ENCODE measurements at places on chromosomes 12 and 14.

- H3K36me3 ChIP-seq: no peaks in the 10 kb centered on the region
- H3K4me1 ChIP-seq: peaks cover 69% of the 10 kb centered on the region
- H3K4me3 ChIP-seq: no peak overlapping the region
- H3K27ac ChIP-seq: peak overlapping the region; percentile 79
- H3K27me3 ChIP-seq: no peaks in the 10 kb centered on the region
These were observed 73.5 kb downstream of the PPP2R5C start for GRCh38 chr14:101834800-101835547.

GRCh38 chr14:101373690-101374295 lies 187.5 kb upstream of the DIO3 start:
- no peak for DNase-seq
- no peak overlapping the region for H3K27ac ChIP-seq
- no peaks in the 10 kb centered on the region for H3K36me3 ChIP-seq
- no peak overlapping the region for H3K4me3 ChIP-seq
- H3K27me3 ChIP-seq: no peaks in the 10 kb centered on the region
- H3K4me1 ChIP-seq: peaks cover 43% of the 10 kb centered on the region

- H3K27ac ChIP-seq: no peak overlapping the region
- no peaks in the 10 kb centered on the region for H3K4me1 ChIP-seq
- H3K36me3 ChIP-seq: peaks cover 6% of the 10 kb centered on the region
- DNase-seq: no peak
- no peak overlapping the region for H3K4me3 ChIP-seq
These were observed 4.5 kb upstream of the ISM2 start for GRCh38 chr14:77503138-77503537.

DNA sequence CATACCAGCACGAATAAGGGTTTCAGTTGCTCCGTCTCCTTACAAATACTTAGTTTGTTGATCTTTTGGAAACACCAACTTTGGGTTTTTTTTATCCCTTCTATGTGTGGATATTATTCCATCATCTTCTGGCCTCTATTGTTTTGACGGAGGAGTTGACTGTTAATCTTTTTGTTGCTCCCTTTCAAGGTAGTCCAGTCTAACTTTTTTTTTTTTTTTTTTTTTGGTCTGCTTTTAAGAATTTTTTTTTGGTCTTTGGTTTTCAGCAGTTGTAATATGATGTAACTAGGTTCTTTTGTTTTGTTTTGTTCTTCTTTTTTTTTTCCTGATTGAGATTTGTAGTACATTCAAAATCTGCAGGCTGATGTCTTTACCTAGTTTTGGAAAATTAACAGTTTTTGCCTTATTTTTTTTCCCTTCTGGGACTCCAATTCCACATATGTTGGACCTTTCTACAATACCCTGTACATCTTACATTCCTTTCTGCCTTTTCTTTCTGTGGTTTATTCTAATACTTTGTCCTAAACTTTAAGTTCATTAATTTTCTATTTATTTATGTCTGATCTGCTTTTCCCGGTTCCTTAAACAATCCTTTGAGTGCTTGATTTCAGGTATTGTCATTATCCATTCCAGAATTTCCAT lies 54.9 kb downstream of the DNAH10 start:
- H3K4me1 ChIP-seq: no peaks in the 10 kb centered on the region
- H3K27ac ChIP-seq: no peak overlapping the region
- DNase-seq: no peak
- no peaks in the 10 kb centered on the region for H3K36me3 ChIP-seq

DNA sequence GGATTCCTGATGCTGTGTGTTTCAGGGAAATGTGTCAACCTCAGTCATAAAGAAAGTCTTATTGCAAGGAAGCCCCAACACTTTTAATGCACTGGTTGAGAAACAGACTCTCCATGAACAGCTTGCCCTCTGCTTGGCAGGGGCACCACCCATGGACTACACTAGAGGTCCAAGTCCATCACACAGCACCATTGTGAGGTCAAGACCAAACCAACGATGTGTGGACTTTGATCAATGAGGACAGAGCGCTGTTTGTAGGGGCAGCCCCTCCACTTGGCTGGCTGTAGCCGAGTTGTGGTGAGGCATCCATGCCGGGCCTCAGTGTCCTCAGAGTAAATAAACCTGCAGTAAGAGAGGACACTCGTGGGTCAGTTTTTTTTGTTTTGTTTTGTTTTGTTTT lies 29.8 kb downstream of the ZFYVE21 start:
- H3K27me3 ChIP-seq: no peaks in the 10 kb centered on the region
- no peak overlapping the region for H3K27ac ChIP-seq
- H3K4me1 ChIP-seq: no peaks in the 10 kb centered on the region

All from sigmoid colon (tissue), 7 donors.